Right ventricle myocardium superior (tissue), 1 donor: ENCODE measurements at places on chromosomes 1 and 21.
A peak's percentile ranks its signal among the peaks of the same experiment; 100 is the strongest.

DNA sequence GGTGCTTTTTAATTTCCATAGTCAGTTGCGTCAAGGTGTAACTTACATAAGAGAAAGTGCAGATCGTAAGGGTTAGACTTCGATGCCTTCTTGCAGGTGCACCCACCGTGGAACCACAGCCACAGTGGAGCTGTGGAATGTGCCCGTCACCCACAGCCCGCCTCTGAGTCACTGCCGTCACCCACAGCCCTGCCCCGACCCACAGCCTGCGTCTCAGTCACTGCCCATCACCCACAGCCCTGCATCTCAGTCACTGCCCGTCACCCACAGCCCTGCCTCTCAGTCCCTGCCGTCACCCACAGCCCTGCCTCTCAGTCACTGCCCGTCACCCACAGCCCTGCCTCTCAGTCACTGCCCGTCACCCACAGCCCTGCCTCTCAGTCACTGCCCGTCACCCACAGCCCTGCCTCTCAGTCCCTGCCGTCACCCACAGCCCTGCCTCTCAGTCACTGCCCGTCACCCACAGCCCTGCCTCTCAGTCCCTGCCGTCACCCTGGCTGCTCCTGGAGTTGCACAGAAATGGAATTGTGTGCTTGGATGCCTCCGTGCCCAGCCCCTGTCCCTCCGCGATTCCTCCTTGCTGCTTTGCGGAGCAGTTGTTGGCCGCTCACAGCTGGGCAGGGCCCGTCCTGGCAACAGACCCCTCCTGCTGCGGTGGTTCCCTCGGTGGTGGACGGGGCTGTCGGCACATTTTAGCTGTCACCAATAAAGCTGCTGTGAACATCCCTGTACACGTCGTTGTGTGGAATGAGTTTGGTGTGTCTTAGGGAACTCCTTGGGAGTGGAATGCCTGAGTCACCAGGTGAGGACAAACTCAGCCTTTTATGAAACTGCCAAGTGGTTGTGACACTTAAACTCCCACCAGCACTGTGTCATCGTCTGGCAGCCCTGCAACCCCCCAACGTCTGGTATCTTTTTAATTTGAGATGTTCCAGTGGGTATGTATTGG lies 44.9 kb upstream of the COL6A2 start:
- DNase-seq = no peak

- DNase-seq = no peak
These were observed 17.5 kb upstream of the ZFP69B start for GRCh38 chr1:40432644-40433390.

- no peak for DNase-seq
These were observed 11.9 kb upstream of the RNPEP start for GRCh38 chr1:201970334-201971159.

GRCh38 chr1:21645550-21645949 lies 23.6 kb downstream of the RAP1GAP start:
- DNase-seq = no peak

GRCh38 chr1:154418062-154418921 lies 13.1 kb downstream of the IL6R start:
- DNase-seq = no peak

GRCh38 chr1:100530880-100531487 lies 7.0 kb upstream of the GPR88 start:
- DNase-seq = peak; percentile 41

- DNase-seq = no peak
These were observed 191.2 kb upstream of the SAMSN1 start for GRCh38 chr21:14737284-14737691.

GRCh38 chr1:210754878-210755665 lies 378.9 kb downstream of the KCNH1 start:
- no peak for DNase-seq

GRCh38 chr21:38272215-38272614 lies 15.4 kb downstream of the KCNJ15 start:
- DNase-seq = peak; percentile 35

- DNase-seq = no peak
These were observed 80.6 kb downstream of the ELAVL4 start for GRCh38 chr1:50189369-50189768.

- DNase-seq = no peak
These were observed 284.8 kb downstream of the HLX start for GRCh38 chr1:221164029-221164428.

GRCh38 chr1:26337625-26338024 lies 16.3 kb downstream of the CRYBG2 start:
- no peak for DNase-seq

DNA sequence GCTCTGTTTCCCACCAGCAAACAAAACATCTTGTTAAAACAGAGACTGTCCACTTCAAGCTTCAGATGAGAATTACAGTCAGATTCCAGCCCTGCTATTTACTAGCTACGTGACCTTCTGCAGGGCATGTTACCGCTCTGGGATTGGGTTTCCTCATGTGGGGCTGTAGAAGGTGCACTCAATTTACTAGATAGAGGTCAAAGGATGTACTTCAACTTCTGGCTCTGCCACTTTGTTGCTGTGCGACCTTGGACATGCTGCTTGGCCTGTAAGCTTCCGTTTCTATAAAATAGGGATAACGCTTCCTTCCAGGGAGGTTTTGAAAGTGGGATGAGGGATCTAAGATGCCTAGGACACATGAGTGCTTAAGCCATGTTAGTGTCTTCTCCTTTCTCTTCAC lies 46.0 kb upstream of the LRIG2 start:
- no peak for DNase-seq

- no peak for DNase-seq
These were observed 5.0 kb downstream of the PALMD start for GRCh38 chr1:99650773-99651437.

GRCh38 chr1:25427696-25428095 lies 3.0 kb upstream of the MACO1 start:
- no peak for DNase-seq

- DNase-seq = peak; percentile 56
These were observed 18.3 kb upstream of the VAMP3 start for GRCh38 chr1:7752512-7753417.

DNA sequence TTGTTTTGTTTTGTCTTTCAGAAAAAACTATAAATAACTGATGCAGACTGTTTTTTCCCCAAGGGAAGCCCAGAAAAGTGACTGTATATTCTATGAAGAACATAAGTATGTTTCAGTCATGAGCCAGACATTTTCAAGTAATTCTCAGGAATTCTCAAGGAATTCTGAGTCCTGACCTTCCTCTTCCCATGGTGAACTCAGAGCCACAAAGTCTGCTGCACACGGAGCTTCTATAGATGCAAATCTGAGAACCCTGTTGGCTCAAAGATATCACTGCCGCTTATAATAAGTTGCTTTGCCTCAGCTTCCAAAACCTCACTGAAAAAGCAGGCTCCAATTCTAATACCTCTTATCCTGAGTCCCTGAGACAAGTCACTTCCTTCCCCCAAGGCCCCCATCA lies 418.5 kb upstream of the RUNX1 start:
- no peak for DNase-seq
